Cardiac muscle cell (in vitro differentiated cells and primary cell): ENCODE measurements at places on chromosomes 7 and 10.
A peak's percentile ranks its signal among the peaks of the same experiment; 100 is the strongest.

- DNase-seq = no peak
Observed at GRCh38 chr7:111780527-111780926, 218.2 kb upstream of the IMMP2L start.

GRCh38 chr7:36279200-36279925 is 110.3 kb upstream of the ANLN start:
- no peak for DNase-seq

- DNase-seq = no peak
Observed at GRCh38 chr10:85667638-85668233, 698.9 kb downstream of the GRID1 start.

GRCh38 chr7:80253653-80254052 is 119.0 kb downstream of the GNAI1 start:
- DNase-seq = no peak

DNA sequence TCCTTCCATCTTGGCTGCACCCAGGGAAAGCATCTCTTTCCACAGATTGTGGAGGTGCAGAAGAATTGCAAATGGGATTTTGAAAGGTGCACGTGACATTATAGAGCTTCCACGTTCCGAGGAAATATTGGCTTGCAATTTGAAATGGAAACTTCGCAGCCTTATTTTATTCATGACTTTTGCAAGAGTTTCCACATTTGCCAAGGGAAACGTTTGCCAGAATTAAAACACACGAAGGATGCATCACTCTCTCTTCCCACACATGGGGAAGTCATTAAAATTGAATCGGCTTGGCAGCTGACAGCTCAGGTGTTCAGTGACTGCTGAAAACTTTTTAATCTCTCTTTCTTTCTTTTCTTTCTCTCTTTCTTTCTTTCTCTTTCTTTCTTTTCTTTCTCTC is 475.4 kb upstream of the IGFBP3 start:
- no peak for DNase-seq

GRCh38 chr7:98777051-98777450 is 92.8 kb downstream of the TMEM130 start:
- DNase-seq = no peak

DNA sequence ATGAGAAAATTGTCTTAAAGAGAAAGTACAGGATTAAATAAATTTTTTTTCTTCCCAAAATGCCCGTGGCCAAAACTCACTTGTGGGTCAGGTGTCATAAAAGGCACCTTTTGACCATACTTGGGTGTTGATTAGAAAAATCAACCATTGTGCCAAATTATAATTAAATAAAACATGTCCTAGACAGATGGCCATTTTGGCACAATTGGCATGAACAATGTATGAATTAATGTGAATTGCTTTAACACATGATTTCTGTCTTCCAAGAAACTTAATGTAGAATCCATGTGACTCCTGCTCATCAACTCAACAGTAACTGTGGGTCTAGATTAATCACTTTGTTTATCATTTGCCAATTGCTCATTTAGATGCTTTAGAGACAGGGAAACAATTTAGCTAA is 64.0 kb downstream of the CSTF2T start:
- DNase-seq = no peak

- no peak for DNase-seq
Observed at GRCh38 chr10:12067336-12067735, 1.4 kb upstream of the DHTKD1 start.

DNA sequence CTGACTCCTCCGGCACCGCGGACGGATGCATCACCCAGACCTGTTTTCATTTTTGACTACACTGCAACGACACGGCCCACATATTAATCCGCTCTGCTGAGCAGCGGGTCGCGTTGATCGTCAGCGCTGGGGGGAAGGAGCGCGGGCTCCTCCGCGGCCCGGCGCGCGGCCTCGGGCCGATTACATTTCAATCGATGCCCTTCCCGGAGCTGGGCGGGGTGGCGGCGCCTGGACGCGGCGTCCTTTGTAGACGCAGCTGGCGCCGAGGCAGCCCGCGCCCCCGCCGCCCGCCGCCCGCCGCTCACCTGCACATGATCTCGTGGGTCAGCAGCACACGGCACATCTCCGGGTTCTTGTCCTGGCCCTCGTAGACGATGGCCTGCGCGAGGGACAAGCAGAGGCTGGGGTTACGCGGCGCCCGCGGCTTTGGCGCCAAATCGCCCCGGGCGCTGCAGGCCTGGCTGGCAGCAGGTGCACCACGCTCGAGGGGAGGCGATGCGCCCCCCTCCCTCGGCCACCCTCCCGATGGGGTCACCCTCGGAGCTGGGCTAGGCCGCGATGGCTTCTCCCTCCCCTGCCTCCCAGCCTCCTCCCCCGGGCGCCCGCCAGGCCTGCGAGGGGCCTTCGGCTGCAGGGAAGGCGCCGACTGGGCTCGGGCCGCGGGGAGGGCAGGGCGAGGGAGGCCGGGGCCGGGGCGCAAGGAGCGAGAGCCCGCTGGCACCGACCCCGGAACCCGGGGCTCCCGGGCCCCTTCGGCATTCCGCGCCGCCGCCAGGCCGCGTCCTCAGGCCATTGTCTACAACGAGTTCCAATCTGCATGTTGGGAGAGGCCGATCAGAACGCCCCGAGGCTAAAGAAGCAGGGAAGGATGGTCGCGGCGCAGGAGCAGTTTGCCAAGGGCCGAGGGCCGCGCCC is 5.2 kb downstream of the EBF3 start:
- DNase-seq = no peak

DNA sequence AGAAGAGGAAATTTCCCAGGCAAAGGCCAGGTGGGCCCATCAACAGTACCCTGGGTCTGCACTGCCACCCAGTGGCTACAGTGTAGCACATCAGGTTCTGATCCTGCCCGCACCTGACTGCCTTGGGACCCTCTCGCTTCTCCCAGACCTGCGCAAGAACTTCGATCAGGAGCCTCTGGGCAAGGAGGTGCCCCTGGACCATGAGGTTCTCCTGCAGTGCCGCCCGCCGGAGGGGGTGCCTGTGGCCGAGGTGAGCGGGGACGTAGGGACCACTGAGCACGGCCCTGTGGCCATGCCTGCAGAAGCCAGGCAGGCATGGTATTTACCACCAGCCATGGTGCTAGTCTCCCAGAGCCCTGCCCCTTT is 33.9 kb upstream of the SLC29A3 start:
- DNase-seq = peak; percentile 61

- no peak for DNase-seq
Observed at GRCh38 chr7:39410582-39410981, 155.6 kb upstream of the YAE1 start.

DNA sequence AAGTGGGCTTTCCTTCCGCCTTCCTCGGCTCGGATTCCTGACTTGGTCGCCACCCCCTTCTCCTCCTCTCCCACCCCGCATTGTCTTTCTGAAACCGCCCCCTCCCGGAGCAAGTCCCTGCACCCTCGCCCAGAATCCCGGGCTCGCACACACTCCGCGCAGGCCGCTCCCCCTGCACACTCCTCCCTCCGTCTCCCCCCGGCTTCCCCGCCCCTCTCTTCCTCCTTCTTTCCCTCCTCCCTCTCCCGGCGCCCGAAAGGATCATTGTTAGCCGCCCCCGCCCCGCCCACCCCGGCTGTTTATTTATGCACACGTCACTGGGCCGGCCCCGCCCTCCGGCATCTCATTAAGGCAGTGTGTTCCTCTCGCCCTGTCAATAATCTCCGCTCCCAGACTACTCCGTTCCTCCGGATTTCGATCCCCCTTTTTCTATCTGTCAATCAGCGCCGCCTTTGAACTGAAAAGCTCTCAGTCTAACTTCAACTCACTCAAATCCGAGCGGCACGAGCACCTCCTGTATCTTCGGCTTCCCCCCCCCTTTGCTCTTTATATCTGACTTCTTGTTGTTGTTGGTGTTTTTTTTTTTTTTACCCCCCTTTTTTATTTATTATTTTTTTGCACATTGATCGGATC is at the start of gene TCF7L2:
TCF7L2 (plus strand) TSS at position 373 of the 633 bp plus-strand sequence. CDS start 510 bp downstream, outside the sequence.
- peak; percentile 98 for DNase-seq

DNA sequence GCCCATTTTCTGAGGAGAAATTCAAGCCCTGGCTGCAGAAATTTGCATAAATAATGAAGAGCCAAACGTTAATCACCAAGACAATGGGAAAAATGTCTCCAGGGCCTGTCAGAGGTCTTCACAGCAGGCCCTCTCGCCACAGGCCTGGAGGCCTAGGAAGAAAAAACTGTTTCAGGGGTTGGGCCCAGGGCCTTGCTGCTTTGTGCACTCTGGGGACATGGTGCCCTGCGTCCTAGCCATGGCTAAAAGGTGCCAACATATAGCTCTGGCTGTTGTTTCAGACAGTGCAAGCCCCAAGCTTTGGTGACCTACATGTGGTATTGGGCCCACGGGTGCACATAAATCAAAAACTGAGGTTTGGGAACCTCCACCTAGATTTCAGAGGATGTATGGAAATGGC is 8.0 kb downstream of the HPS1 start:
- DNase-seq = no peak

GRCh38 chr7:69622960-69623359 is 24.7 kb downstream of the AUTS2 start:
- DNase-seq = no peak

GRCh38 chr7:69845721-69846495 is 247.6 kb downstream of the AUTS2 start:
- DNase-seq = no peak
